ENCODE measurements at places on chromosomes 2 and 18.

DNA sequence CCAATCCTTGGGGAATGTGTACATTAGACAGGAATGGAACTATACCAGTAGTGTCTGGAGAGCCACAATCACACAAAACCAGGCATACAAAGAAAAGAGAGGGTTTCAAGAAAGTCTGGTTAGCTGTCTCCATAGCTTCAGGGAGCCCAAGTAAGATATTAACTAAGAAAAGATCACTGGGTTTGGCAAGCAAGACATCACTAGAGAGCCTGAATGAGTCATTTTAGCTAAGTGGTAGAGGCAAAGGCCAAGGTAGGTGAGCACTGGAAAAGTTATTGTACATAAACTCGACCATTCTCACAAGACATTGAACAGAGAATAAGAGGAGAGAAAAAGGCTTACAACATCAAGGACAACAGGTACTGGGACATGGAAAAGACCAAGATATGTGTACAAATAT is 143.8 kb upstream of the ARL4C start:
- DNase-seq: no peak

- peak; percentile 58 for DNase-seq
These were observed 142.8 kb upstream of the ALPP start for GRCh38 chr2:232235716-232236115.

DNA sequence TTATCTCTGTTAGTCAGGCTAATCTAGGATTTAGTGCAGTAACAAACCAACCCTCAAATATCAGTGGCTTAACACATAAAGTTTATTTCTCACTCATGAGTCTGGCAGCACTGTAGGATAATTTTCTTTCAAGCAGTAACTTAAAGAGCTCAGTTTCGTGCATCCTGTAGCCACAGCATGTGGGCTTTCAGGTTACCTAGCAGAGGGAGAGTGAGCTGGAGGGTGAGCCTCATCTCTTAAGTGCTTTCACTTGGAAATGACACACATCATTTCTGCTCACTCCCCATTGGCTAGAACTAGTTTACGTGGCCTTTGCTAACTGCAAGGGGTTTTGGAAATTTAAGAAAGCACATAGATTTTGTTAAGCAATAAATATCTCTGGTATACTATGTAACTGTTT is 96.9 kb downstream of the KCNS3 start:
- DNase-seq: no peak

DNA sequence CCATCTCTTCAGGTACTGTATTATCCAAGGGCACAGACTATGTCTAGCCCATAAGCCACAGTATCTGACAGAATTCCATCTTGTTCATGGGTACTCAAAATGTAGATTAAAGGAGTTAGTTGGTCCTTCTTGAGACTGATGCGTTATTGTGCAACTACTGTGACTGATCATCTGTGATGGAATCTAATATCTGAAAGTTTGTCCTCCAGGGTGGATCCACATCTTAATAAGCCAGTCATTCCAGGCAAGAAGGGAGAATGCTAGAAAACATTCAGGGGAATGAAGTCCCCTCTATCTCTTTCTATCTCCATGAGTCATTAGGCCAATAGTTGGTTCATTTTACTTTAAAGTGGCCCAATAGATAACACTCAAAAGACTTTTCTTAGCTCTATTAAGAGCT is 252.6 kb downstream of the EXOC6B start:
- no peak for DNase-seq

DNA sequence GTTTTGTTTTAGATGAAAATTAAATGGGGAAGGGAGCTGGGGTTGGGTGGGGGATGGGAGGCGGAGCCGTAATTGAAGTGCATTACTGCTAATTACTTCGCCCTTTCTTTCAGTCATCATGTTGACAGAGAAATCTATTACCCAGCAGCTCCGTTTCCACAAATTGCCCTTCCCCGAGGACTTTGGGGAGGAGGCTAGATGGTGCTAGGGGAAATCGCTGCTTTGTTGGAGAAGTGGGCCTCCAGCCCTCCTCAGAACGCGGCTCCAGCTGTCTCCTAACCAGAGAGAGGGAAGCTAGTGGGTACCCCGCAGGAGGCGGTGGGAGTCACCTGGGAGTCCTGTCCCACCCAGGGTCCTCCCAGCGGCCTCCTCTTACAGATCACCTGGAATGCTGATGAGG is 130.9 kb upstream of the MYCN start:
- no peak for DNase-seq

DNA sequence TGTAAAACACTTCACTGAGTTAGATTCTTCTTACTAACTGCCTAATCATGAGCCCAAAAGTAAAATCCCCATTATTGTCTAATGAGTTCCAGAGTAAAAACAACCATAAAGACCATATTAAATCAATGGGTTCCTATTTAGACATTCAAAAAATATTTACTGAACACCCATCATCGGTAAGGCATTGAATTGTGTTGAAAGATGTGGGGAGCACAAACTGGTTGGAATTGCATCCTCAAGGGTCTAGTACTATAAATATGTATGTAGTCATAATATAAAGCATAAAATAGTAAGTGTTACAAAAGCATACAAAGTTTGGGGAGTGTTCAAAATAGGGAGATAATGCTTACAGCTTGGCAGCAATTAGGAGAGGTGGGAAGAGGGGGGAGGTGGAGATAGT is 3.0 kb upstream of the MARCHF4 start:
- DNase-seq: no peak

DNA sequence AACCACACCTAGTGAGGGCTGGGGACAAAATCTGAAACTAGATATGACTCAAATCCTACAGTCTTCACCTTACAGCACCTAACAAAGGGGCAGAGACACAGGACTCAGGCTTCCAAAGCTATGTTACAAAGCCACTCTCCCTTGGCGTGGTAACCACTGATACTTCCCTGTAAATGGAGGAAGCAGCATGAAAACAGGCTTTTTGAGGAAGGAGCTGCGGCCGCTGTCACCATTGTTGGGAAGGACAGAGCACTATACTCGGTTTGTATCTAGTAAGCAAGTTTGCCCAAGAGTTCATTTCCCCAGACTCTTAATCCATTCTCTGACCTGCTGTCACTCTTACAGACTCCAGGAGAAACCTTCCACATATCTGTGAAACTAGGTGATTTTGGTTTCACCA is 60.3 kb downstream of the LONRF2 start:
- DNase-seq: peak; percentile 63

DNA sequence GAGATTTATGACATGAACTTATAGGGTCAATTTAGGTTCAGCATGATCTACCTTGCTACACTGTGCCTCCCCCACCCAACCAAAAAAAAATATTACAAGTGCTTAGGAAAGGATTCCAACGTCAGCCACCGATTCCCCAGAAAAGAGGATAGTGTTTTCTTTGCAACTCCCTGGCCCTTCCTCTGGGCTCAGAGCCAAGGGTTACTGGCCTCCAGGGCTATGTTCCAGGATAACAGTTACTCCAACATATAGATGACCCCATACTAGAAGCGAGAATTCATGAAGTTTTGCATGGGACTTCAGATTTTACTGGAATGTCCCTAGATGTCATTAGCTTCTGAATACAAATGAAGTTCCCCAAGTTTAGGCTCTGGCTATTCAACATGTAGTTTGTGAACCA is 172.1 kb downstream of the UPP2 start:
- DNase-seq: peak; percentile 15

- DNase-seq: no peak
These were observed 92.5 kb upstream of the CBLN2 start for GRCh38 chr18:72636611-72637010.

- DNase-seq: no peak
These were observed 17.2 kb downstream of the EML4 start for GRCh38 chr2:42186366-42186765.

DNA sequence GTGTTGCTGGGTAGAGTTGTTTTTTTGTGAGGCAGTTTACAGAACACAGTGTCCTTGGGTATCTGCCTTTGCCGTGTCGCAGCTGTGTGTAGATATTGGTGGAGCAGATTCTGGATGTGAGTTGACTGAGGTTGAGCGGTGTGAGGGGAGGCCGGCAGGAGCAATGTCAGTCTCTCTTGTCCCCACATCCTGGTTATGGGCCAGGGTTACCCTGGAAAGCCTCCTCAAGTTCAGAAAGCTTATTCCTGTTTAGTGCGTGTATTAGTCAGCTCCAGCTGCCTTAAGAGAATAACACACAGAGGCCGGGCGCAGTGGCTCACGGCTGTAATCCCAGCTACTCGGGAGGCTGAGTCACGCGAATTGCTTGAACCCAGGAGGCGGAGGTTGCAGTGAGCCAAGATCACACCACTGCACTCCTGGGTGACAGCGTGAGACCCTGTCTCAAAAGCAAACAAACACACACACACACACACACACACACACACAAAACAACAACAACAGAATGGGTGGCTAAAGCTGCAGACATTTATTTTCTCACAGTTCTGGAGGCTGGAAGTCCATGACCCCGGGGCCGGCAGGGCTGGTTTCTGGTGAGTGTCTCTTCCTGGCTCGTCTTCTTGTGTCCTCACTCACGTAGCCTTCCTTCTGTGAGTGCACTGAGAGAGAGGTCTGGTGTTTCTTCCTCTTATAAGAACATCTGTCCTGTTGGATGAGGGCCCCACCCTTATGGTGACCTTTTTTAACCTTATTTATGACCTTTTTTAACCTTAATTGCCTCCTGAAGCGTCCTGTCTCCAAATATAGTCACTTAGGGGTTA is 5.1 kb downstream of the NCK2 start:
- DNase-seq: no peak

DNA sequence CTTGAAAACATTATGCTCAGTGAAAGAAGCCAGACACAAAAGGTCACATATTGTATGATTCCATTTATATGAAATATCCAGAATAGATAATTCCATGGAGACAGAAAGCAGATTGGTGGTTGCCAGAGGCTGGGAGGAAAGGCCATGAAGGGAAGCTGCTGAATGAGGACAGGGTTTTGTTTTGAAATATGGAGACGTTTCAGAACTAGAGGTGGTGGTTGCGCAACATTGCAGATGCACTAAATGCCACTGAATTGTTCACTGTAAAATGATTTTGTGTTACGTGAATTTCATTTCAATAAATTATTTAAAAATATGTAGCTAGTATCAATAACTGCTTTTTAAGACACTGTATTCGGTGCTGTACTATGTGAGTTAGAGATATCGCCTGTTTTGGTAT is 101.7 kb upstream of the ZNF236 start:
- DNase-seq: no peak

GRCh38 chr2:221589696-221590095 is 17.6 kb upstream of the EPHA4 start:
- DNase-seq: no peak

GRCh38 chr2:168550670-168551069 is 94.6 kb downstream of the CERS6 start:
- no peak for DNase-seq

- peak; percentile 6 for DNase-seq
These were observed 17.6 kb downstream of the NEB start for GRCh38 chr2:151716721-151717120.

DNA sequence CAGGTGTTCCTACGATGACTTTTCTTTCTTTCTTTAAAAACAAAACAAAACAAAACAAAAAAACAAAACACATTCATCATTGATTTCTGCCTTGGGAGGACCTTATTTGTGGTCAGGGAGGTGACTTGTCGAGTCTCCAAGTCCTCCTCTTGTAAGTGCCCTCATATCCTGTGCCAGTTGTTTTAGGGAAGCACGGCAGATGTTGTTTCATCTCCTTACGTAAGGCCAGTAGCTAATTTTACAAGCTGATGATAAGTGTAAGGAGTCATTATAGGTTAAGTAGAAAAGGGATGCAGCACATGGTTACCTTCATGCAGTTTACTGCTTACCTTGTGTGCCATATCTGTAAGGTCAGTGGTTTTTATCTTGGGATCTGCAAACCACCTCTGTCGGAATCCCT is 52.2 kb downstream of the MRPS9 start:
- DNase-seq: no peak

- DNase-seq: no peak
These were observed 110.5 kb upstream of the ID2 start for GRCh38 chr2:8571301-8571791.

DNA sequence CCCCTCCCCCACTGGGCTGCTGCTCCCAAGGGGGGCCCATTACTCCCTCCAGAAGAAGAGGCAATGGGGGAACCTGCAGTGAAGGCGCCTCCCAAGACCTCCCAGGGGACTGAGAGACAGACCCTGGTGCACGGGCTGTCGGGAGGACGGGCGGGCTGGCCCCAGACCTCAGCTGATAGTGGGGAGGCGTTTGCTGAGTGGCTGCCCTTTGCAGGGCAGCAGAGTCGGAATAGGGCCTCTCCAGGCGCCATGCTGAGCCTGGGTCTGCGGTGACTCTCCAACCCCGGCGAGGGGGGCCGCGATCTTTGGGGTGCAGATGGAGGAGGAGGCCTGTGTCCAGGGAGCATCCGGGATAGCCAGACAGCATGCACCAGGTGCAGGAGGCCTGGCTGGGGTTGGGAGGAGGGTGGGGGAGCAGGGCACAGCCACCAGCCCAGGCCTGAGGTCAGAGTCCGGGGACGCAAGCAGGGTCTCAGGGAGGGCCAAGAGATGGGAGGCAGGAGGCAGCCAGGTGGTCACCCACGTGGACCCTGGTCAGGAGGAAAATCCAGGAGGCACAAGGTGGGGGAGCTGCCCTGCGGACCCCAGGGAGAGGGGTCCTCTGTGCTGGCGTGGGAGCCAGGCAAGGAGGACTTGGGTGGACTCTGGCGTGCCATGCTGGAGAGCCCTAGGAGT is 11.0 kb downstream of the CROCC2 start:
- DNase-seq: no peak

DNA sequence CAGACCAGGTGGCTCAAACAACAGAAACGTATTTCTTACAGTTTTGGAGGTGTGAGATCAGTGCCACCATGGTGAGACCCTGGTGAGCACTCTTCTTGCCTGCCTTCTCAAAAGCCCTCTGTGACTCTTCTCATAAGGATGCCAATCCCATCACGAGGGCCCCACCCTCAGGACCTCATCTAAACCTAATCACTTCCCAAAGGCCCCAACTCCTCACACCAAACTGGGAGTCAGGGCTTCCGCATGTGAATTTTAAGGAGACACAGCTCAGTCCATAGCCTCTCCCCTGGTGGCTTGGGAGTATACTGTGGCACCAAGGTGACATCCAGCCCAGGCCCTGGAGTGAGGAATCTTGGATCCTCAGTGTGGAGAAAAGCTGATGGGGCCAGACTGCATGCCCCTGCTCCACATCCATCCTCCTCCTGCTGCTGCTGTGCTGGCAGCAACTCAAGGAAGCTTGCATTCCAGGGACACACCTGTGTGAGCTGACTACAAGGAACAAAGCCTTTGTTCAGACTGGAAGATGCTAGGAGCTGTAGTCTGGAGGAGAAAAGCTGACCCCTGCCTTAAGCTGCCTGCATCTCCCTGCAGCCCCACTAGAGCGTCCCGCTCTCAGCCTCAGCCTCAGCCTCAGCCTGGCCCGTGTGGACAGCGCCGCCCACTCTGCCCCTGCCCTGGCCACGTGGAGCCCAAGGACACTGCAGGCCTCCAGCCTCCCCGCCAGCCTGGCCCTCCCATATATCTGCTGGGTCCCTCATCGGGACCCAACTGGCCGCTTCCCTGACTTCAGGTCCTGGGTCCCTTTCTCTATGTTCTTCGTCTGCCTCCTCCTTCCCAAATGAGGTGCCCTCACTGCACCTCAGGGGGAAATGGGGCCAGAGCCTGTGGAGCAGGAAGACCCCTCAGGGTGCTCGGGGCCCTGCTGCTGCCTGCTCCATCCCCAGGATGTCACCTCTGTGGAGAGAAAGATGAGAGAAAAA is 87.8 kb upstream of the RAB6C start:
- DNase-seq: no peak

- DNase-seq: no peak
These were observed 23.3 kb downstream of the MFF start for GRCh38 chr2:227348324-227348723.
